Fibroblast of villous mesenchyme (primary cell): ENCODE measurements at places on chromosomes 2 and 18.

DNA sequence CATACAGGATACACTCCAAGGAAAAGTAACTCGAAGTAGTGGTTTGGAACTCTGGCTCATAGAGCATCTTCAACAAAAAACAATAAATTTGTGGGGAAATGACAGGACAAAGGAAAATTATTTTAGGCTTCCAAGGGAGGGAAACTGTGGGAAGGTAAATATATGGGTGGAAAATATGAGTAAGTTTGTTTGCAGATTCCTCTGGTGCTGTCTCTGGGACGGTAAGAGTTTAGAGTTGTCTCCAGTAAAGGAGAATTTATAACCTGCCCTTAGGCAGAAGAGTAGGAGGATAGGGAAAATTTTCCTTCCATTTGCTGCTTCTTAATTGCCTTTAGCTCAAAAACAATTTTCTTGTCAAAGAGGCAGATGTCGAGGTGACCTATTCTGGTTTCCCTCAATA, 19.3 kb downstream of the HNMT start:
- DNase-seq = peak; percentile 59

DNA sequence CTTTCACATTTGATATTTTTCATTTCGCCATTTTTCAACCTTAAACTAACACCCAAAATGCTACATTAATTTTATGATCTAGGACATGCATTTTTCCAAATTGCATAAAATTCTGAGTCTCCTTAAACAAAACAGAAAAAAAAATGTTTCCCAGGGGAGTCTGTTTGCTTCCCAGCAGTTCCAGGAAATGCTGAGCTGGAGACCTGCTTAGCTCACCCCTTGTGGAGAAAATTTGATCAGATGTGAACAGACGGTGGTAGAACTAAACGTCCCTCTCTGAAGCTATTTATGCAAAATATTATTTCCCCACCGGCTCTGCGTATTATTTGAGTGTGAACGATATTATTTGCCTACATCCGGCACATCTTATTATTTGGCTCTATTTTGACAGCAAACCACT, 74.9 kb upstream of the AGAP1 start:
- DNase-seq = no peak

DNA sequence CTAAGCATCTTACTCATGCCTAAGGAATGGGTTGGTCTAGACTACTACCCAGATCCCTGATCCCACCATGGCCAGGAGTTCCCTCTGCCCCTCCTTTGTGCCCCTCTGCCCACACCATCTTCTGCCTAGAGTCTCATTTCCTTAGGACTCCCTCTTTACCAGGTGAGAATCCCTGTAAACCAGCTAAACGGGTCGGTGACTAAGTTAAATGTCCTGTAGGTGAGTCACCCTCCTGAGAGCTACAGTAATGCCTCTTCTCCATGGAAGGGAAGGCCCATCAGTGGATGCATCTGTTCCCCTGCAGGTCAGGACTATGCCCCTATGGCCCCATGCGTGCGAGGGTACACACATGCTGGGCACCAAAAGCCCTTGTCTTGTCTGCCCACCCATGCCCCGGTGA, 25.4 kb downstream of the PTGR3 start:
- DNase-seq = no peak

GRCh38 chr2:240527153-240527750, 30.5 kb downstream of the ANKMY1 start:
- DNase-seq = no peak

DNA sequence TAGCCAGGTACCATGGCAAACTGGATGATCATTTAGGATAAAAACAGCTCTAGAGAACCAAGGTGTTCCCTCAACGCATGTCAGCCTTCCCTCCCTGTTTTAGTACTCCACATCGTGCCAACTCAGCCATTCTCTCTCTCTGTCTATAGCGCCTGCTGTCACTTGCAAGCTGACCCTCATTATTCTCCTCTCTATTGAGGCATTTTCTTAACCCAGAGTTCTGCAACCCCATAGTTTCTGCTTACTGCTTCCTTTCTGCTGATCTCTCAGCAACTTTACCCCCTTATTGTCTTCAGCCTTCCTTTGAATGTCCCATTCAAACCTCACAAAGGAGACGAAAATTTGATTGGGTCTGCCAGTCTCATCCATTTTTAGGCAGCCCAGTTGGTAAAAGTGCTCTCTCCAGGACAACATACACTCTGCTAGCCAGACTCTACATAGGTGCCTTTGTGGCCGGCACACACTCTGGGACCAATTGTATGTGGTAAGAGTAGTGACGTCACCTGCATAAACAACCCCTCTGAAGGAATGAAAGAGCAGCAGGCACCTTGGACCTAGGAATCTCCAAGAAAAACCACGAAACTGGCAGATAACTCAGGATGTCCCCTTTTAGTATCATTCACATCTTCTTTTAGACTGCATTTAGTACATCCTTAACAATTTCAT, 367.2 kb upstream of the KCNH7 start:
- no peak for DNase-seq

GRCh38 chr2:168661863-168662256, 140.6 kb upstream of the NOSTRIN start:
- no peak for DNase-seq

DNA sequence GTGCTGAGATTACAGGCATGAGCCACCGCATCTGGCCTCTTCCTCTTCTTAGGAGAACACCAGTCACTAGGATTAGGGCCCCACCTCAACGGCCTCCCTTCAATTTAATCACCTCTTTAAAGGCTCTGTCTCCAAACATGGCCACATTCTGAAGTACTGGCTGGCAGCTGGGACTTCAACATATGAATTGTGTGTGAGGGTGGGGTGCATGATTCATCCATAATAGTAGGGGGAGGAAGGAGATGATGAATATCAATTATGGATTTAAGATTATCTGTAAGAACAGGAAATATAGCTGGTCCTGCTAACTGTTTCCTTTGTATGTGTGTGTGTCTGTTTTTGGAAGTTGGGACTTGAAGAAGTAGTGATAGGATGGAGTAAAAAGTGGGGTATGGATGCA, 14.7 kb upstream of the EPG5 start:
- no peak for DNase-seq

DNA sequence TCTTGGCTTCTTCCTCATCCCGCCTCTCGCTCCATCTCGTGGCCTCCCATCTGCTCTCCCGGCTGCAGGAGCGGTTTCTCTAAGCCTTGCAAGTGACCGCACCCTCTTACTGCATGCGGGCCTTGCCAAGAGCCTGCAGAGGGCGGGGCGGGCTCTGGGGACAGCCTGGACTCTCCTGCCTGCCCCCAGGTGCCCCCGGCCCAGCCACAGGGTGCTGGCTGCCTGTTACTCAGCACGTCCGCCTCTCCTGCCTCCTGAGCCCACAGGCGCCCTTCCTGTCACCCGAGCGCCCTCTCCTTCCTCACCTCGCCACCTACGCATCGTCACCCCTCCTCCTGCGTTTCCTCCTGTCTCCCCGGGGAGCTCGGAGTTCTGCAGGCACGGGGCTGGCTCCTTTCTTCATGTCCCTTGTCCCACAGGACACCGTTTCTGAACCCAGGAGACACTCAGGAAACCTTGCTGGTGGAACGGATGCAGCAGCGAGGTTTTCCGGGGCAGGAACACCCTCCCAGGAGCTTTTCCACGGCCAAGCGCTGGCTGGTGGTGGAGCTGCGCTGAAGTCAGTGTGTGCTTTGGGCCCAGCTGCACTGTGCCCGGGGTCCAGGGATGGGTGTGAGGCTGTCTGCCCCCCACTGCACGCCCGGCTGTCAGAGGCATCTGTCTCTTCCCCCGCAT, 28.5 kb downstream of the HPCAL1 start:
- peak; percentile 60 for DNase-seq

GRCh38 chr18:25998461-25998860, 92.0 kb downstream of the SS18 start:
- no peak for DNase-seq

DNA sequence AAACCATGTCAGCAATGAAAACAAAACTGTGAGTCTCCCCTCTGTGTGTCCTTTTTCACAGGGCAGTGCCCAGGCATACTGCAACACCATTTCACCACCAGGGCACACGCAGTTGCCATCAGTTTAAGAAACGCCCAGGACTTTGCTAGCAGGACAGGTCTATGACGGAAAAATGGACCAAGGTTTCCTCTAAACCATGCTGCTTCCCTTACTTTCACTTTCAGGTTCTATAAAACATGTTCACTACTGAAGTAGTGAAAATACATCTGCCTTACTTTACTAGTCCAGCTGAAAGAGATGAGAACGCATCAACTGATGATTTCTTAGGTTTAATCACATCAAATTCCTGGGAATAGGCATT, 110.5 kb downstream of the TCF4 start:
- peak; percentile 82 for DNase-seq
